Heart right ventricle (tissue), 16 donors: ENCODE measurements at places on chromosomes 3 and 15. TPM values are rescaled to one million over a fixed set of nuclear protein-coding genes. Genes with fewer than 3 reads are reported as not detected.

- DNase-seq: no peak
Observed at GRCh38 chr3:172142051-172142863, 102.9 kb downstream of the FNDC3B start.

The SAMMSON gene
- not detected for total RNA-seq

DNA sequence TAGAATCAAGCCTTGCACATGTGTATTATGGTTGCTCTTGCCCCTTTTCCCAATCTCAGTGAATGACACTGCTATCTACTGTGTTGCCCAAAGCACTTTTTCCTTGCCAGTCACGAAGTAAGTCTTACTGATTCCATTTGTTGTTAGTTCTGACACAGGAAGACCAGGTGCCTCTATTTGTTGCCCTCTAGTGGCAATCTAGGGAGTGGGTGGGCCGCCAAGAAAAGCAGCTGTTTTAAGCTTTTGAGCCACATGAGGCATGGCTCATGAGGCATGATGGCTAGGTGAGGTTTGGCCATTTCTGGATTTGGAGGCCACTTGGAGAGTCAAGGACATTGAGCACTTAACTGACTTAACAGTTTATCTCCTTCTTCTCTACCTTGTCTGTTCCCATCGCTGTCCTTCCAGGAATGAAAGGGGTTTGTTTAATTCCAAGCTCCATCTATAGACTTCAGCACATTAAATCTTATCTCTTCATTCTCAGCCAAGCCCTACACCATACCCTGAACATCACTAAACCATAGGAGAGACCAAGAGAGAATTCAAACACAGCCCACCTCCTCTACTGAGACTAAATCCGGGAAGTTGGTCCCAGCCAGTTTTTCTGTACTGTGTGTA lies 103.1 kb downstream of the HCN4 start:
- DNase-seq: no peak

DNA sequence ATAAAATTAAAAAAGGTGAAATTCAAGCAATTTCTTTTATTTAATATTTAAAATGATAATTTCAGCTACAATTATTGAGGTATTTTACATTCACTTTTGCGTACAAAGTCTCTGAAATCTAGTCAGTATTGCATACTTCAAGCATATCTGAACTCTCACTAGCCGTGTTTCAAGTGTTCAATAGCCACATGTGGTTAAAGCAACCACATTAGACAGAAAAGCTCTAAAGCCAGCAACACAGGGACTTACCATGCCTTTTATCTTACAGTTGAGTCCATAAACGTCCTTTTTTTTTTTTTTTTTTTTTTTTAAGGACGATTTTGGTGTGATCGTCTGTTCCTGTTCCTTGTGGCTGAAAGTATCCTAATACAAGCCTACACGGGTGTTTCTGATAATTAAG lies 257.0 kb upstream of the RGMA start:
- DNase-seq: no peak
